CD14-positive monocyte (primary cell): ENCODE measurements at places on chromosomes 5 and 9.

DNA sequence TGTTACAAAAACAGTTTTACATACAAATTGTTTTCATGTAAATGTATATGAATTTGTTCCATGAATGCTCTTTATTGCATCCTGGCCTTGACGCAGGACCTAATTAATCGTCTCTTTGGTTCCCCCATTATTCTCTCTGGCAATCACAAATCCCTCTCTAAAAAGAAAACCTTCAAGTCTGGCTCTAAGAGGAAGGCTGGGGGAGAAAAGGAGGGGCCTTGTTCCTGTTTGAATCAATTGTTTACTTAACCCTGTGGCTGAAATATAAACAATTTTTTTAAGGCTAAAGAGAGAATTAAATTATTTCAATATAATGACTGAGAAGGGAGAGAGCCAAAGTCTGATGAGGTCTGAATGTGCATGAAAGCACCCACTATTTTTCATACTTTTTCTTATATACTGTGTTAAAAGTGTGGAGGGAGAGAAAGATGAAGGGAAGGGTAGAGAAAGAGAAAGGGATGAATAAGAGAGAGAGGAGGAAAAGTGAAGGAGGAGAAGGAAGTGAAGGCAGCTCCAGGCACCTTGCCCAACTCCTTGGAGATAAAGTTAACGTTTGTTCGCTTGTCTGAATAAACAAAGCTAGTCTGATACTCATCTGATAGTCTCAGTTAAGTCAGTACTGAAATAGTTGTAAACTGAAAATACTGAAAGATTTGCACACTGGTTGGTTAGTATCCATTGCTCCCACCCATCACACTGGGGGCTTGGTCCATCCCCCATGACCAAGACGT lies 116.4 kb upstream of the SPDL1 start:
- no peak for DNase-seq

- no peak for DNase-seq
Observed at GRCh38 chr5:115869256-115869795, 27.6 kb downstream of the AP3S1 start.

- DNase-seq = no peak
Observed at GRCh38 chr5:135264451-135265440, 134.3 kb downstream of the MACROH2A1 start.

GRCh38 chr5:125175348-125176004 lies 429.0 kb upstream of the ZNF608 start:
- DNase-seq = no peak

- DNase-seq = no peak
Observed at GRCh38 chr9:114691956-114692295, 9.9 kb upstream of the TEX48 start.

GRCh38 chr9:134775081-134775951 lies 105.3 kb upstream of the FCN2 start:
- no peak for DNase-seq

GRCh38 chr9:15469406-15469805 lies 41.4 kb downstream of the PSIP1 start:
- no peak for DNase-seq

DNA sequence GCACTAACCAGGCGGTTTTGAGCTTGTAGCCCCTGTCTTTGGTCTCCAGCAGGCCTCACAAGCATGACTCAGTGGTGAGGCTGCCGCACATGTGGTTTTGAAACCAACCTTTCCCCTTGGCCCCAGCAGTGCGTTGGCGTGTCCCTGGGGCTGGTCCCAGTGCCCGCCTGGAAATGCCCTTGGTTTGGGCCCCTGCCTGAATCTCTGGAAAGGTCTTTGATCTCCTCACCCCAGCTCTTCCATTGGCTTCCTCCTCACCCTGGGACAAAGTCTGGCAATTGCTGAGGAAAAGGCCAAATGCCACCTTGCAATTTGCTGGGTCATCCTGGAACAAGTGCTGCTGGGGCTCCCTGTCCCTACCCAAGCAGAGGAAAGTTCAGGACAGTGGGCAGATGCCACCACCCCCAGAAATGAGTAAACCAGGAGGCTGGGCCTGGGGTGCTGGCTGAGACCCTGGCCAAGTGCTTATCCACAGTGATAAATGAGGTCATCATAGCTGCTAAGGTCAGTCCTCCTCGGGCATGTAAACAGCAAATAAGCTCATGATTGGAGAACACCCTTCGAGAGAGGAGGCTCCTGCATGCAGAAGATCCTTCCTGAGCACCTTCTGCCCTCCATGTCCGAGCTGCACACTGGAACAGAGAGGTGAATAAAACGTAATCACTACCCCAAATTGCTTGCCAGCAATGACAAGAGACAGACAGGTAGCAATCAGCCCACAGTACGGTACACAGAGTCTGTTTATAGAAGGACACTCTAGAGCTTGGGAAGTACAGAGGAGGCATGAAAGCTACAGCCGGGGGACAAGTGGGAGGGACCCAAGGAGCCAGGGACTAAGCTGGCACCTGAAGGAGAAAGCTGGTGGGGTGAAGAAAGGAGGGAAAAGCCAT lies 98.9 kb upstream of the CPEB4 start:
- DNase-seq = peak; percentile 82

- DNase-seq = no peak
Observed at GRCh38 chr5:102200861-102201260, 95.2 kb downstream of the SLCO4C1 start.

- DNase-seq = no peak
Observed at GRCh38 chr9:18614651-18615050, 140.7 kb downstream of the ADAMTSL1 start.

- no peak for DNase-seq
Observed at GRCh38 chr5:3564827-3565518, 30.7 kb upstream of the IRX1 start.
